ENCODE measurements at places on chromosomes 4 and X. TPM values are rescaled to one million over a fixed set of nuclear protein-coding genes. Genes with fewer than 3 reads are reported as not detected.

- DNase-seq = no peak
These were observed 375.6 kb downstream of the PDGFC start for GRCh38 chr4:156596026-156596425.

GRCh38 chr4:36363024-36363423 lies 81.6 kb downstream of the DTHD1 start:
- no peak for DNase-seq

DNA sequence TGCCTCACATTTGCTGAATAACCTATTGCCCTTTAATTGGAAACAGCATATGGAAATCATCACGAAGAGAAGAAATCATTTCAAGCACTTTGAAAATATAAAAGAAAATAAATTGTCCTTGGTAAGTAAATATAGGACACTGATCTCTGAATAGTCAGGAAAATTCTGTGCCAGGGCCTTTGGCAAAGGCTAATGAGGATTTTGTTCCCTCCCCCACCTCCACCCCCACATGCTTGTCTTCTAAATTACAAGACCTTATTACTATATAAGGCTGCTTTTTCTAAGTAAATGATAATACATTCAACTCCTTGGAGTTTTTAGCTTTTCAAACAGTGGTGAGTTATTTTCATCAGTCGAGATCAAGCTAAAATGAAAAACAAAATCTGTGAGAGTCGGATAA lies 15.8 kb downstream of the SYNPO2 start:
- DNase-seq = no peak

DNA sequence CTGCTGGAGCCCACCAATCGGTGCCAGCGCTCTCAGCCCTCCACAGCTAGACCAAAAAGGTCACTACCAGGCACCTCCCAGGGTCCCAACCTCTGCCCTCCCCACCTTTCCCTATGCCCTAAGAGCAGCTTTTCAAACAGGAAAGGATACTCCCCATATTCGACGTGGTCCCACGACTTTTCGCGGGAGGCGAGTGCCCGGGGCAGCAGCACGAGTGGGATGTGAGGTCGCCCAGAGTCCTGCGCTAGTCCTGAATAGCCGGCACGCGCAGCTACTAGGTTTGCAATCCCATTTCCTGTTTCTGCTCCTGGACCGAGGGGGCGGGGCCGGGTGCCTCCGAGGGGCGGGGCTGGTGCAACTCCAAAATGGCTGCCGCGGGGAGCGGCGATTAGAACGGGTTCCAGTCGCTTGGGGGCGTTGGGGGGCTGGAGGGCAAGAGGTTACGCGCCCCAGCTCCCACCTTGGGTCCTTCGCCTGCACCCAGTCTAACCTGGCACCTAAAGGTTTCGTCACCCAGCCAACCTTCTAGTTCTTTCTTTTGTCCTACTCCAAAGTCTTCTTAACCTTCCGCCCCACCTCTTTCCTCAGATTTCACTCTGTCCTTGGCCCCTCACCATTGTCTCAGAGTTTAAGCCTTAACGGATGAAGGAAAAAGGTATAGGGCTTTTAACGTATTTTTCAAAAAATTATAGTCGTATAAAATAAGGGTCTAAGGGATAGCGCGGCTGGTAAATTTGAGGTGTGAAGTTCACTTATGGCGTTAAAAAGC lies 85.0 kb upstream of the TENT5D start:
- DNase-seq = no peak

GRCh38 chr4:189071241-189071640 lies 869.4 kb upstream of the FRG1 start:
- DNase-seq = no peak

- DNase-seq = no peak
These were observed 67.9 kb downstream of the RBPJ start for GRCh38 chr4:26388671-26389070.

DNA sequence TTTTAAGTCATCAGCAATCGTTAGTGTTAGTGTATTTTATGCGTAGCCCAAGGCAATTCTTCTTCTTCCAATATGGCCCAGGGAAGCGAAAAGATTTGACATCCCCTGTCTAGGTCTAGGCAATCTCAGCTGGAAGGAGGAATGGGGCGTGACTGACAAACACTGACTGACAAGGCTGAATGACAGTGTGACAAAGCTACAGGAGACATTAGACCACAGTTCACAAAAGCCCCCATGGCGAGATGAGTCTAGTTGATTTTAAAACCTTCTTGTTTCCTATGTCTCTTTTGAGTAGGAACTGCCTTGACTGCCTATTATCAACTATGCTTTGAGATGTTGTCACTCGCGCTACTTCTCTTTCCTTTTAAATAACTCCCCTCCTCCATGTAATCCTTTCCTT lies 42.3 kb downstream of the QRFPR start:
- DNase-seq = no peak

DNA sequence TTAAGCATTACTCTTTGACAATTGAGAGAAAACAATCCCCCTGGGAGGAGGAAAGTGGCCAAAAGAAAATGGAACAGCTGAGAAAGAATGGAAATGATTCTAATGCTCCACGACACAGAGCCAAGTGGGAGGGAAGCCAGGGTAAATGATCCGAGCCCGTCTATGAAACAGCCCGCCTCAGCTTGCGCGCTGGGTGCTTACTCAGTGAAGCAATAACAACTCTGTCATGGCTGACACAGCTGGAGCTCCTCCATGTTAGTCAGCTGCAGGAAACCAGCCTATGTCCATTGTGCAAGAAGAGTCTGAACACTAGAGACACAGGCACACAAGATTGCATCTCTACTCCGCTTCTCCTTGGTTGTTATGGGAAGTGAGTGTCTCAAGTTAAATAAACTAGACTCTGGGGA lies 19.3 kb downstream of the NOA1 start:
- no peak for DNase-seq

The TLR2 gene
- total RNA-seq = 3.6 TPM

The SCRG1 gene
- not detected for total RNA-seq

GRCh38 chr4:147837435-147837834 lies 105.5 kb downstream of the ARHGAP10 start:
- no peak for DNase-seq

DNA sequence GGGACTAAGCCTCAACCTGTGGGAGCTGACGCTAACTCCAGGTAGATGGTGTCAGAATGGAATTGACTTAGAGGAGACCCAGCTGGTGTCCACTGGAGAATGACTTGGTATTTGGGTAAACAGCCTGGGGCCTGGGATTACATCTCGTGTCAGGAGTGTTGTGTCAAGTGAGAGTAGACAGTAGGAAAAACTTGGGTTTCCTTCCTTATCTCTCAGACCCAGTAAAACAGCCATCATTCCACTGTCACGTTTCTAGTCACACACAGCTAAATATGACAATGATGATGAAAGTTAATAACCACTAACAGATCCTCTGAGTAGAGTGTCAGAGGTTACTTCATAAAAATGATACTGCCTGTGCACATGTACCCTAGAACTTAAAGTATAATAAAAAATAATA lies 13.8 kb downstream of the ZNF674 start:
- DNase-seq = no peak

GRCh38 chr4:17033768-17034181 lies 135.3 kb upstream of the LDB2 start:
- no peak for DNase-seq

GRCh38 chr4:26069218-26069617 lies 155.2 kb downstream of the SMIM20 start:
- no peak for DNase-seq

GRCh38 chrX:102765217-102765616 lies 44.7 kb downstream of the GPRASP3 start:
- no peak for DNase-seq

DNA sequence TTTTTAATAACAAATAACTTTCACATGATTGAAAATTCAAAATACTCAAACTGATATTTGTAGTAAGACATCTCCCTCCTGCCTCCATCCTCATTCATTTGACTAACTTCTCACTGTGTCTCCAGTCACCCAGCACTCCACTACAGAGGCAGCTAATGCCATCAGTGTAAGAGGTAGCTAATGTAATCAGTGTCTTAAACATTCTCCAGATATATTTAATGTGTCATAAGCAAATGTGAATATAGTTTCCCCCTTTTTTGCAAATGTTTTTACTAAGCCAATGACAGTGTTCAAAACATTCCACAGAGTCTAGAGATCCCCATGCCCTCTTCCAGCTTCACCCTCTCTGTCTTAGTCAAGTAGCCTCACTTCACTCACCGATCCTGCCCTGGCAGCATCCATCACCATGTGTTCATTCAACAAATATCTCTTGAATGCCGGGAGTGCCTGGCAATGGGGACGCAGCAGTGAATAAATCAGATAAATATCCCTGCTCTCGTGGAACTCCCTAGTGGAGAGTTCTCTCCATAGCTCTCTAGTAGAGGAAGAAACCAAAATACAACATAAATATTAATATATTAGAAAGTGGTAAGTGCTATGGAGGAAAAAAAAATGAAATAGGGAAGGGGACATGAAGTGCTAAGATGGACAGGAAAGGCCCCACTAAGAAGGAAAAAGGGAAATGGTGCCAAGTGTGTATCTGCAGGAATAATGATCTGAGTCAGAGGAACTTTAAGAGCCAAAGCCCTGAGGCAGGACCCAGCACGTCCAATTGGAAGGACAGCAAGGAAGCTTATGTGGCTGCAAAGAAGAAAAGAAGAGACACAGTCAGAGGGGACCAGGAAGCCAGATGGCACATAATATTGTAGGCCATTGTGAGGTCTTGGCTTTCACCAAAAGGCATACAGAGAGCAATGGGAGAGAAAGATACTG lies 18.7 kb downstream of the SCFD2 start:
- no peak for DNase-seq

The MAGEA9B gene
- total RNA-seq = not detected

The TIMP1 gene
- 6.7 TPM for total RNA-seq

GRCh38 chr4:153713866-153714646 lies 30.0 kb downstream of the TLR2 start:
- no peak for DNase-seq

- no peak for DNase-seq
These were observed 95.0 kb upstream of the GIMD1 start for GRCh38 chr4:106463622-106464021.

- no peak for DNase-seq
These were observed 55.5 kb downstream of the PJA1 start for GRCh38 chrX:69109706-69110105.

- no peak for DNase-seq
These were observed 285.9 kb downstream of the IL15 start for GRCh38 chr4:141922236-141922635.

DNA sequence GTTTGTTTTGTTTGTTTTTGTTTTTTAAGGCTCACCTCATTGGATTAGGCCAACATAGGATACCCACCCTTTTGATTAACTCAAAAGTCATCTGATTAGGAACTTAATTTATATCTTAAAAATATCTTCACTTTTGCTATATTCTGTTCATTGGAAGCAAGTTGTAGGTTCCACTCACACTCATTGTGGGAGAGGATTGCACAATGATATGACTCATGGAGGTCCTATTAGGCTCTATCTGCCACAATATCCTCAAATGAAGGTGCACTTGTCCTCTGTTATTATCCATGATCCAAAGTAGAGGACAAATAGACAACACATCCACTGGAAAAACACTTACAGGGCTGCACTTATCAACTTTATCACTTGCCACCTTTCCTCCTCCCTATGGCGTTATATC lies 60.5 kb upstream of the ADAMTS3 start:
- DNase-seq = no peak

GRCh38 chrX:20237864-20238263 lies 28.8 kb downstream of the RPS6KA3 start:
- no peak for DNase-seq

The CHIC2 gene
- 21.6 TPM for total RNA-seq

- DNase-seq = no peak
These were observed 292.0 kb downstream of the CCSER1 start for GRCh38 chr4:90419124-90419711.

The TREX2 gene
- 3.2 TPM for total RNA-seq

The KLF8 gene
- total RNA-seq = 15.2 TPM

The CT83 gene
- total RNA-seq = not detected

The N4BP2 gene
- total RNA-seq = 6.0 TPM

The ARMCX5 gene
- total RNA-seq = 12.4 TPM

The DUSP9 gene
- total RNA-seq = not detected

DNA sequence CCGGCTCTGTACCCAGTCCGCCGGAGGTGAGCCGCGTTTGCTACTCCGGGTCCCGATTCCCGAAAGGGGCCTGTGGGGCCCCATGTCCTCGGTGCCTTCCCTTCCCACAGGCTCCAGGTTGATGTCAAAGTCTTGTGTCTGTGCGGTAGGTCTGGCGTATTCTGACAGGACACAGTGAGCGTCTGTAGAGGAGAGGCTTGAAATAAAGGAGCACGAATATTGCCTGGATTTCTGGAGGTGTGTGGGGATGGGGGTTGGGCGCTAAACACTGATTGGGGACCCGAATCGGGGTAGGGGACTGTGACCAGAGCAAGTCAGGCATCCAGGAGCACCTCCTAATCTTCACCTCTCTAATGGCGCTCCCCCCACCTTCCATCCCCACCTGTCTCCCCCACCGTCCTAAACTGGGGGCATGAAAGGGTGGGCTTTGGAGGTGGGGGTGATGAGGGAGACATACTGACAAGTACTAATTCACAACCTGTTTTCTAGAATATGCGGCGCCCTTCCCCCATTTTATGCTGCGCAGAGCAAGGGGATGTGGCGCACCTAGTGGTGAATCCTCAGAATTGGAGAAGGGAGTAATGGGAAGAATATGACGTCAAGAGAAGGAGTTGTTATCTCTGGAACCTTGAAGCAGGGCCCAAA lies 855 bp downstream of the GPRASP2 start:
- no peak for DNase-seq

The USP26 gene
- not detected for total RNA-seq

- no peak for DNase-seq
These were observed 221.0 kb downstream of the PALLD start for GRCh38 chr4:168717847-168718246.

The AR gene
- not detected for total RNA-seq

- DNase-seq = no peak
These were observed 1139.7 kb downstream of the PCDH18 start for GRCh38 chr4:136392576-136392975.

DNA sequence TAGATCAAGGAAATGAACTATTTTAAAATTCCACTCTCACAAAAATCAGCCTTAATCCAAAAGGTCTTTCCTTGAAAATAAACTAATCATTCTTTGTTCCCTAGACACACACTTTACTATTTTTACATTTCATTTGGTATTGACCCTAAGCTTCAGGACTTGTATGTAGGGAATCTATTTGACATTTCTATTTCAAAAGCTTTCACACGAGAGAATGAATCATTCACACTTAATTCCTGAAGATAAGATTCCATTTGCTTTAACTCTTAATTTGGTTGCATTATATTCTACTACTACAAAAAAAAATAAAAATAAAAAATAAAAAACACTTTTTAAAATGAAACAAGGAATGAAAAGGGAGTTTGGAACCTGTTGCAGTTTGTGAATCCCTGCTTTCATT lies 43.7 kb downstream of the EDNRA start:
- no peak for DNase-seq

The ZNF275 gene
- 19.5 TPM for total RNA-seq

The ZNF330 gene
- 40.7 TPM for total RNA-seq

The OTC gene
- total RNA-seq = not detected

GRCh38 chr4:54402880-54403480 lies 173.9 kb downstream of the PDGFRA start:
- no peak for DNase-seq

- no peak for DNase-seq
These were observed 205.8 kb downstream of the SPANXN4 start for GRCh38 chrX:143231492-143231891.

The CFAP299 gene
- not detected for total RNA-seq

Measured in activated B cell treated with CpG ODN at 0.5 μM for 24 hours (primary cell).